ENCODE measurements at places on chromosomes 1 and 21. TPM values are rescaled to one million over a fixed set of nuclear protein-coding genes. Genes with fewer than 3 reads are reported as not detected.

Gene EGLN1
- 38.6 TPM for polyA plus RNA-seq

Gene KCTD3
- 65.9 TPM for polyA plus RNA-seq

Gene STYXL2
- polyA plus RNA-seq: 0.66 TPM

DNA sequence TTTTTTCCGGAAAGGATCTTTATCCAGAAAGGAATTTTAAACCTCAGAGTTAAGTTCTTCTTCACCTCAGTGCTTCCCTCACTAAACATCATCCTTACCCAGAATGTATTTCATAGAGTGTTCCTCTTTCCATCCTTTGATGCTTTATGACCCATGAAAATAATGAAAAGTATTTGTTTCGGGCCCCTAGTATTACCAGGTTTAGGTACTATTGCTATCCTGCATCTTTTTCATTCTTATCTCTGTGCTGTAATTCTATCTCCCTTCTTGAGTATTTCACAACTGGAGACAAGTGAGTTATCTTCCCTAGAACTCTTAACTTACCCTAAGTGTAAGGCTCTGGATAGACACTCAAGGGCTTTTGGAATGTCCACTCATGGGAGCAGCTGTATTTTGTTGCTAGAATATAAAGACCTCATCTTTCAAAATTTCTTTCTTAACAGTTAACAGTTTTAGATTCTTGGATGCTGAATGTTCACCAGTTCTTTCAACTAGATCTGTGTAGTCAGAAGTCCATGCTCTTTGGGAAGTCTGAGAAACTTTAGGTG is 26.2 kb downstream of the UCK2 start:
- no peak for DNase-seq

- DNase-seq: no peak
These were observed 403.6 kb downstream of the PTPRU start for GRCh38 chr1:29639741-29640427.

DNA sequence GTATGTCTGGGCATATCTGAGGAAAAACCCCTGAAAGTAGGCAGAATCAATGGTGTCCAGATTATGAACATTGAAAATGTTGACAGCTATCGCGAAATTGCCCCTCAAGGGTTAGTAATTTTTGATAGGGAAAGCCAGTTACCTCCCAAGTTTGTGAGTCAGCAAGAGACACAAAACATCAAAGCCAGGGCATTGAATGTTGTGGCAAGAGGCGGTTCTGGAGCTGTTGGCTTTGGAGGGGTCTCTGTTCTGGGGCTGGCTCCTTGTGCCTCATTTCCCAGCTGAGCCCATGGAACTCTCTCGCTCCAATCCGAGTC is 10.6 kb upstream of the S100A11 start:
- DNase-seq: no peak

DNA sequence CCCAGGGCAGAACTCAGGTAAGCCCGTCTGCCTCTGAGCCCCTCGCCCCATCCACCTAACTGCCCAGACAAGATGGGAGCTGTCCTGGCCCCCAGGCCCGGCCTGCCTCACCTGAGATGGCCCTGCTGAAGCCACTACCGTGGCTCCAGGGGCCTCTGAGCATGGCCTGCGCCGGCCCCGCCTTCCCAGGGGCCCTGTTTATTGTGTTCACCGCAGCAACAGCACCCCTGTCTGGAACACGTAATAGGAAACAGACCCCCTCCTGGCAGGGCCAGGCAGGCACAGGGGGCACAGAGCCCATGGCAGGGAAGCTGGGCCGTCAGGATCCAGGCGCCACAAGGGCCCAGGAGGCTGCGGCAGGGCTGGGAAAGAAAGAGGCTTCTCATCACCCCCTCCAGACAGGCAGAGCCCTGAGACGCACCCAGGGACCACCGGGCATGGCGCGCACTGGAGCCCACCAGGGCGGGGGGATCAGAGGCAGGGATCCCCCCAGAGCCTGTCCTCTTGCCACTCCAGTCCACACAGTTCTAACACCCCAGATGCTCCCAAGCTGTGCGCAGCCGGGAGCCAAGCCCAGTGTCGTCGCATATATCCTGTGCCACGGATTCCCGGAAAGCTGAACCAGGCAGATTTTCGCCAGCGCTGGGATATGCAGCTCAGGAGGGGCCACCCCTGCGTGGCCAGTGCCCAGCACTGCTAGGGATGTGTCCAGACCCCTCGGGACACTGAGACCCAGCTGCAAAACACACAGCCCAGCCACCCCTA is 62.6 kb downstream of the ARHGEF16 start:
- no peak for DNase-seq

Data from left lung (tissue), 14 donors.